Smooth muscle cell of bladder (primary cell): ENCODE measurements at places on chromosomes 2 and 18. TPM values are rescaled to one million over a fixed set of nuclear protein-coding genes. Genes with fewer than 3 reads are reported as not detected.

CCDC148 gene
- 0.28 and 0.46 TPM in 2 replicates for total RNA-seq

PSTPIP2 gene
- 5.5 and 5.7 TPM in 2 replicates for total RNA-seq

TXNDC2 gene
- total RNA-seq = under 0.01 TPM in 2 replicates

PMAIP1 gene
- total RNA-seq = 3.1 and 6.8 TPM in 2 replicates

MYOM1 gene
- total RNA-seq = 1.3 and 2.5 TPM in 2 replicates

EEF1B2 gene
- 913 and 943 TPM in 2 replicates for total RNA-seq

G6PC2 gene
- not detected in 2 replicates for total RNA-seq

PGAP1 gene
- 4.1 and 4.7 TPM in 2 replicates for total RNA-seq

PPP1R1C gene
- 1.00 TPM in 1 of 2 replicates, not detected in the other for total RNA-seq

INHA gene
- 0.28 and 0.46 TPM in 2 replicates for total RNA-seq

CDH19 gene
- not detected in 2 replicates for total RNA-seq

PLGLB2 gene
- 0.14 and 1.1 TPM in 2 replicates for total RNA-seq

CHRNG gene
- total RNA-seq = not detected in 2 replicates

UGT1A3 gene
- total RNA-seq = not detected in 2 replicates

TUBA4B gene
- total RNA-seq = not detected in 2 replicates

LPIN2 gene
- 33.9 and 37.8 TPM in 2 replicates for total RNA-seq

BCL11A gene
- 0.14 TPM in 1 of 2 replicates, not detected in the other for total RNA-seq

ZNF519 gene
- total RNA-seq = 1.7 and 2.1 TPM in 2 replicates

UGT1A7 gene
- 0.28 and 0.46 TPM in 2 replicates for total RNA-seq

KCNG2 gene
- 1.3 and 4.7 TPM in 2 replicates for total RNA-seq

SLC9A2 gene
- not detected in 2 replicates for total RNA-seq

FLACC1 gene
- total RNA-seq = 0.28 and 0.74 TPM in 2 replicates

PPP3R1 gene
- total RNA-seq = 13.7 and 17.8 TPM in 2 replicates

BMP10 gene
- total RNA-seq = not detected in 2 replicates

IL18R1 gene
- 0.85 and 1.5 TPM in 2 replicates for total RNA-seq

IL37 gene
- not detected in 2 replicates for total RNA-seq

SCG2 gene
- total RNA-seq = 2.1 and 3.3 TPM in 2 replicates

TLK1 gene
- 18.1 and 24.6 TPM in 2 replicates for total RNA-seq

KLHL41 gene
- 0.85 and 1.7 TPM in 2 replicates for total RNA-seq

HOXD12 gene
- not detected in 2 replicates for total RNA-seq

CDH2 gene
- 33.7 and 72.4 TPM in 2 replicates for total RNA-seq

CCDC85A gene
- total RNA-seq = under 0.01 and 0.09 TPM in 2 replicates

ITPRIPL1 gene
- total RNA-seq = 0.43 and 0.74 TPM in 2 replicates

KIAA2012 gene
- total RNA-seq = under 0.01 and 0.28 TPM in 2 replicates

LMAN1 gene
- total RNA-seq = 236 and 279 TPM in 2 replicates

MSTN gene
- total RNA-seq = 0.09 and 0.14 TPM in 2 replicates

CNTNAP5 gene
- total RNA-seq = not detected in 2 replicates

HMSD gene
- under 0.01 TPM in 2 replicates for total RNA-seq
